ENCODE measurements at places on chromosomes 3 and 15.

DNA sequence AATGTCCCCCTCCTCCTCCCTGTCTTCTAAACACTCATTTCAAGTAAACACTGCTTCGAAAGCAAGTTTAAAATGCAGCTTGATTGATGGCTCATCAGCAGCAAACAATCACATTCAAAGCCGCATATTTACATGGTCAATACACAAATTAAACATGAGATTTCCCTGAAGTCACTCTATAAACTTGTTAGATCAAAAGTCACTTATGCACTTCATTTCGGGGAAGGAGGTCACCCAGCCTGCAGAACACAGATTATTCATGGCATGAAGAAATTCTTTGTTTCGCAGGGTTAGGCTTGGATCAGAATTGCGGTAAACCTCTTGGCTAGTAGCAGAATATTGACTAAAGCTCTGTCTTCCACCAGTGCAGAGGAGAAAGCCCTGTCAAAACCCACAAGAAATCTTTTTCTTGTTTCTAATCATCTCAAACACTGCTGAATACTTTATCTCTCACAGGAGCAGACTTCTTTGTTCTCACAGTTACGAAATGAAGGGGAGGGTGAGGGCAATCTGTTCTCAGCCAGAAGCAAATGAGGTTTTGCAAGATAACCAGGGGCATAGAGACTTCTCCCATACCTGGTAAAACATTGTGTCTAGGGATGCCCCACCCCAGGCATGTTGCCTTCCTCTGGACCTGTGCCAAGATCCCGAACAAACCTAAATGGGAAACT is 133.3 kb upstream of the CHL1 start:
- no peak for DNase-seq

- DNase-seq = no peak
Observed at GRCh38 chr3:66496746-66497145, 4.1 kb downstream of the LRIG1 start.

- no peak for DNase-seq
Observed at GRCh38 chr3:151199554-151200438, 3.2 kb downstream of the GPR171 start.

GRCh38 chr15:73683777-73684580 is at the start of gene CD276:
Gene CD276 (plus strand): TSS chr15:73684383. CDS start chr15:73699640, 15,257 bp downstream.
- DNase-seq = peak; percentile 89

- DNase-seq = no peak
Observed at GRCh38 chr15:39682366-39682765, 100.3 kb downstream of the FSIP1 start.

- peak; percentile 64 for DNase-seq
Observed at GRCh38 chr3:189233225-189233858, 61.6 kb downstream of the TPRG1 start.

DNA sequence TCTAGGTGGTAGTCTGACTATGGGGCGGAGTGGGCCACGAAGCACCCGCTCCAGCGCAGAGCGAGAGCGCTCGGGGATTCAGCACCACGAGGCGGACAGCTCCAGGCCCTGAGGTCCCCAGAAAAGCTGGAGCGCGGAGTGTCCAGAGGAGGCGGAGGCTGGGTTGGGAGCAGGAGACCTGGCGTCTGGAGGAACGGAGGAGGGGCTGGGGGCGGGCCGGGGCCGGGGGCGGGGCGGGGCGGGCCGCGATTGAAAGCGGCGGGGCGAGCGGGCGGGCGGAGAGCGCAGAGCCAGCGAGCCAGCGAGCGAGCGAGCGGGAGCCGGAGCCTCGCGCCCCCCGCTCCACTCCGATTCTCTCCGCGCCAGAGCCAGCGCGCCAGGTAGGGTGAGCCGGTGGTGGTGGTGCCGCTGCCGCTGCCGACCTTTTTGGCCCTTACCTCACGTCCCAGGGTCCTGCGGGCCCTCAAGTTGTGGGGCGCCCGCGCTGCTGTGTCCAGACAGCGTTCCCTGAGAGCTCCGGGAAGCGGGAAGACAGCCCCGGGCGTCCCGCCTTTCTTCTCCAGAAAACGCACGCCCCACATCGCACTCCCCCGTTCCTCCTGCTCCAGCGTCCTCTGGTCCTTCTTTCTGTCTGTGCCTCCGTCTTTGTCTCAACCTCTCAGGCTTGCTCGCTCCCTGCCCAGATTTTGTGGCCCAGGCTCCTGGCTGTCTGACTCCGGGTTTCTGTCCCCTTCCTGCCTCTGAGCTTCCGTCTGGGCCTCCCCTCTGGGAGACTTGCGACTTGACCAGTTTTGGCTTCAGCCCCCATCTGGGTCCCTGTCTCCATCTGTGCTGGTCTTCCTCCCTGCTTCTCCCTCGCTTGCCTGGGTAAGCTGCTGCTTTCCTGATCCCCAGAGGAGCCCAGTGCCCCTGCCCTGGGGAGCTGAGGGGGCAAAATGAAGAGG is at the start of gene GRM2:
Gene GRM2 (plus strand): TSS at position 281 of the 944 bp plus-strand sequence. CDS start 1,916 bp downstream, outside the sequence.
- DNase-seq = peak; percentile 93

GRCh38 chr3:155391551-155391958 is 98.1 kb upstream of the STRIT1 start:
- peak; percentile 60 for DNase-seq

DNA sequence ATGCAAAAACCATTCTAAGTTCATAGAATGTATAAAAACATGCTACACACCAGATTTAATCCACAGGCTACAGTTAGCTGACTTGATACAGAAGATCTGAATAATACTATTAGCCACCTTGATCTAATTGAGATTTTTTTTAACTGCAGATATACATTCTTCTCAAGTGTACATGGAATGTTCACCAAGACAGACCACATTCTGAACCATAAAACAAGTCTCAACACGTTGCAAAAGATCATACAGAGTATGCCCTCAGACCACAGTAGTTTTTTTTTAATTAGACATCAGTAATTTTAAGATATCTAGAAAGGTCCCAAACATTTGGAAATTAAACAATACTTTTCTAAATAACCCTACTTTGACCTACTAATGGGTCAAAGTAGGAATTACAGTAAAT is 83.3 kb downstream of the FGF7 start:
- no peak for DNase-seq

DNA sequence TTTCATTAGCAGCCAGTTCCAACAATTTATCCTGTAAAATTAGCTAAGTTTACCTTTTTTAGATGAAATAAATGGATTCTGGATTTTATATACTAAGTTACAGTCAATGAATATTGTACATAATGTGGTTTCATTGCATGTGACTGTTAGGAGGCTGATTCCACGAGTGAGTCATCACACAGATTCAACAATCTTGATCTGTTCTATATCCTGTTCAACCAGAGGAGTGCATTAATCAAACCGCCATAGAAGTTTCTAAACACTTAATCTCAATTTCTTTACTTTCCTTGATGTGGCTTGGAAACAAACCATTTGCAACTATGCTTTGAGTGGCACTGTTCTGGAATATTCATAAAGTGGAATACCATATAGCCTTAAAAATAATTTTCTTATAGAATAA is 15.3 kb downstream of the DNAJC13 start:
- no peak for DNase-seq

DNA sequence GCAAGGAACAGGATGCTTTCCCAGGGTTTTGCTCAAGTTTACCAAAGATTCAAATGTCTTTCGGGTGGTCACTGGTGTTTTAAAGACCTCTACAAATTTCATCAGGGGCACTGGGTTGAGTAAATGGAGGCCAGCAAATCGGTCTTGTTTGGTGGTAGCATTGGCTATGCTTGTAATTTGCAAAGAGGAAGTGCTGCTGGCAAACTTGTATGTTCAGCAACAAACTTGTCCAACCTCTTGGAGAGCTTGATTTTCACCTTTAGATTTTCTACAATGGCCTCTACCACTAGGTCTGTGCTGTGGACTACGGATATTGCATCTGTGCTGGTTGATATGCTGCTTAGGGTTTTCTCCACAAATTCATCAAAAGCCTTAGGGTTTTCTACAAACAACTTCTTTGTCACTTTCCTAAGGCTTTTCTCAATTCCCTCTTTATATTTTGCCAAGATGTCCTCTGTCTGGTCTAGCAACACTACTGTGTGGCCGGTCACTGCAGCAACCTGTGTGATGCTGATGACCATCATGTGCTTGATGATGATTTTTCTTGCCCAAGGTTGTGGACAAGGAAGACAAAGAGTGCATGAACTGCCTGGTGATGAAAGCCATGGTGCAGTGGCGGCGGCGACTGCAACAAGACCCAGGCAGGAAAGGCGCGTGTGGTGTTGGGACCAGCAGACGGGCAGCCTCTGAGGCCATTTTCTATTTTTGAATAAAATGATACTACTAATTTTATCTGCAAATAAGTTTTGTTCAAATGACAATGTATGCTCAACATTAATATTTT is 50.8 kb downstream of the RFX7 start:
- DNase-seq = no peak

DNA sequence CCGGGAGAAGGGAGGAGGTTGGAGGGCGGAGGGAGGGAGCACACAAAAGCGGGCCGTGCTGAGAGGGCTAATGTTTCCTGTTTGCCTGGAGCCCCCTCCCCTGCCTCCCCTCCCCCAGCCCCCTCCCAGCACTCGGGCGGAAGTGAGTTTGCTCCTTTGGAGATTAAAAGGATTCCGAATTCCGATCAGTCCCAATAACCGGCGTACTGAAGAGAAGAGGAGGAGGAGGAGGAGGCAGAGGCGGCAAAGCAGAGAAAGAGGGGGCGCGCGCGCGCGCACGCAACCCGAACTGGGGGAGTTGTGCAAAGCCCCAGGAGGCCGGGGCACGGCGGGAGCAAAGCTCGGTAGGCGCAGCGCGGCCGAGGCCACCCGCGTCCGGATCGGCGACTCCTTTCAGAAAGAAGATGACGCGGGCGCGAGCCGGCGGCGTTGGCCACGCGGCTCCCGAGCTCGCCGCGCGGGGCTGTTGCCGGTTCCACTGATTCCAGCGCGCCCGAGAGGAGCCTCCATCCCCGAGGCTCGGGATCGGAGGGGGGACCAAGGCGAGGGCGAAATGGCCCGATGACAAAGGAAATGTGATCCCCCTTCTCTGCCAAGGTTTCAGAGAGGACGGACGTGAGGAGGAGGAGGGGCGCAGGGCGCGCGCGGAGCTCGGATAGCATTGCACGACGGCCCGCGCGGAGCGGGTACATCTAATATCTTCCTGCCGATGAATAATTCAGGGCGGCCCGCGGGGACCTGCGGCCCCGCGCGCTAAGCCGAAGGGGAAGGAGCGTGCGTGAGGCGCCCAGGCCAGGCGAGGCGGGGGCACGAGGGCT is 1.1 kb upstream of the TRIM71 start:
- DNase-seq = peak; percentile 37

- DNase-seq = no peak
Observed at GRCh38 chr3:131711114-131711768, 208.5 kb upstream of the MRPL3 start.

- no peak for DNase-seq
Observed at GRCh38 chr15:90212221-90213098, 11.3 kb downstream of the SEMA4B start.

DNA sequence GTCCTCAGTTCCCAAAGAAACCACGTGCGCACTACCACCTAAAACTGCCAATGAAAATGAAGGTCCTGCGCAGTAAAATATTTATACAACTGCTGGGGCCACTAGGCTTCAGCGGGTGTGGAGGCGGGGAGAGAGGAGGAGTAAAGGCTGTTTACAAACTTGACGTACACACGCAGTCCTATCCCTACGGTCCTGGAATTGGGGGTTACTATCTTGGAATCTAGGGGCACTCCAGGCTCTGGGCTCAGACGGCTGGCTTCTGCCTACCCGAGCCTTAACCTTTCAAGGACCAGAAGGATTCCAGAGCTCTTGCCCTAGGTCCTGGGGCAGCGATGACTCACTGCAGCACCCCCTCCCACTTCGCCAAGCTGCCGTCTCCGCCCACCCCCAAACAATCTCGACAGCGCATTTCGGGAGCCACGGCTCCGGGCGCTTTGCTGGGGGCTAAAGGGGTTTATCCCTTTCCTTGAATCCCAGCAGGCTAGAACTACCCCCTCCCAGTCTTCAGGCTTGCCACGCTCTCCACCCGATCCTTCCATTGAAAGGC is 3.0 kb downstream of the ADAMTS9 start:
- DNase-seq = peak; percentile 72

DNA sequence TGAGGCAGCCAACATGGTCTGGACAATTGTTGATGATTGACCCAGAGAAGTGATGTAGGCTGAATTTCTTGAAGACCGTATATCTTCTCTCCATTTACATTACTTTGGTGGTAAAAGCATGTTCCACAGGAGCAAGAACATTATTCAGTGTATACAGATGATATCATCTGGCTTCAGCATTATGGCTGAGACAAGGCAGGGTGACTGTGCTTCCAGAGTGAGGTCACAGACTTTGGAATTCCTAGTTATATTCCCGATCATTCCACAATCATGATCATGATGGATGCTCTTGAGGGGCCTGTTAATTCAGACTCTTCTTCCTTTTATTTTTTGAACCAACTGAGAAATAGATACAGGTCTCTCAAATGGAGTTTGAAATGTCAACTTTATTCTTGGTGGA is 19.0 kb downstream of the PLS1 start:
- DNase-seq = no peak

DNA sequence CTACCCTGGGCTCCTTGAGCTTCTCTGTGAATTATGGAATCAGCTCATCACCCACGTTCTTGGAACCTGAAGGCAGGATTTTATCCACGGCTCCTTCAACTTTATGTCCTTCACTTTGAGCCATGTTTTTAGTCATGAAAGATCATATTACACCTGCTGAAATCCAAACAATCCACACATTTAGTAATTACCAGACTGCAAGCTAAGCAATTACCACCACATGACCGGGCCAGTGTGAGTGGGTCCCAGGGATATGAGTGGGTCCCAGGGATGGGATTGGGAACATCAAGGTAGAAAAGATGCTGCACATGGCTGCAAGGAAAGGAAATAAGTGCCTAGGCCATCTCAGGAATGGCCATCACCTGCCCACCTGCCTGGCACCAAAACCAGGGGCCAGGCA is 140.3 kb upstream of the IQSEC1 start:
- no peak for DNase-seq

DNA sequence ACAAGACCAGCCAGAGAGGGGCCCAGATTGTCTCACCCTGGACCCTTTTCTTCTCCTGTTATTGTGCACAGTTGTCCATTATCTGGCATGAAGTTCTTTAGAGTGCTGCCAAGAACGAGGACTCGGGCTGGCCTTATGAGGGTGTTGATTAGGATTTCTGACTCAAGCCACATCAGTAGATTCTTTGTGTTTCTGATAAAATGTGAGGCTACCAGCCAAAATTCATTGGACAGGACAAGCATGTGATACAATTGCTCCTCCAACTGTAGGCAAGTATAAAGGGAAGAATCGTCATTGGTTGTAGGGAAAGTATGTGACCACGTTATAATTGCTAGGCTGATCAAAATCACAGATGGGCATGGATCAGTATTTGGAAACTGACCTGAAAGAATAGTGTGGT is 99.2 kb upstream of the TMC3 start:
- DNase-seq = no peak
